ENCODE measurements at places on chromosomes 3 and 15.
A peak's percentile ranks its signal among the peaks of the same experiment; 100 is the strongest.

GRCh38 chr3:10322352-10322710, 1.4 kb upstream of the SEC13 start:
- DNase-seq: no peak

- no peak for DNase-seq
Observed at GRCh38 chr15:55694652-55695150, 48.3 kb downstream of the PRTG start.

GRCh38 chr3:178095522-178095921, 440.7 kb upstream of the KCNMB2 start:
- DNase-seq: no peak

GRCh38 chr15:85770096-85771041, 24.4 kb downstream of the KLHL25 start:
- DNase-seq: no peak

GRCh38 chr3:13887495-13888300, 7.8 kb upstream of the WNT7A start:
- DNase-seq: no peak

- DNase-seq: no peak
Observed at GRCh38 chr15:39180483-39180933, 400.4 kb upstream of the THBS1 start.

DNA sequence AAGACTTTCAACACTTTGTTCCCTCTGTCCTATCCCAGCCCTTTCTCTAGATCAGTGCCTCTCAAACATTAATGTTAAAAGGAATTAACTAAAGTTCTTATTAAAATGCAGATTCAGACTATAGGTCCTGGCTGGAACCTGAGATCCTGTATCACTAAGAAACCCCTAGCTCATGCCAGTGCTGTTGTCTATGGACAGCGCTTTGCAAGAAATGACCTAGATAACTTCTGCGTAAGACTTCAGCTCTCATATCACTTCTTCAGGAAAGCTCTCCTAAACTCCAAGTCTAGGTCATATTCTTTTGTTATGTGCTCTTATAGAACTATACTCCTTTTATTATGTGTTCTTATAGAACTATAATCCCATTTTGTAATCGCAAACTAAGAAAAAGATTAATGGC, 67.8 kb upstream of the CDIN1 start:
- DNase-seq: no peak

DNA sequence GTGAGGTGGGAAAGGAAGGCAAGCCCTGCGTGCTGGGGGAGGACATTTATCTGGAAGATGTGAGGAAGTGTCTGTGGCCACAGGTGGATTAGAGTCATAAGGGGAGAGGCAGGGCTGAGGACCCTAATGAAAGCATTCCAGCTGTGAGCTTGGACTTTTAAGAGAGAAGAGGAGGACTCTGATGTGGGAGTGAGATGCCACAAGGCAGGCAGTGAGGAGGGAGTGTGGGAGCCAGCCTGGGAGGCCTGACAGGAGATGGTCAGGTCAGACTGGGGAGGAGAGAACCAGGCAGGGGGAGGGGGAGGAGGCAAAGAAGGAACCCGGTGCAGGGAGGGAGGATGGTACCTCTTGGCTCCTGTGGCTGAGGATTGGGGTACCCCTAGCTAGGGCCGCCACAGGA, 21.0 kb downstream of the MAPKAPK3 start:
- DNase-seq: no peak

- DNase-seq: no peak
Observed at GRCh38 chr3:139306078-139306477, 37.7 kb upstream of the MRPS22 start.

GRCh38 chr3:121167374-121168139, 259.6 kb downstream of the STXBP5L start:
- DNase-seq: no peak

DNA sequence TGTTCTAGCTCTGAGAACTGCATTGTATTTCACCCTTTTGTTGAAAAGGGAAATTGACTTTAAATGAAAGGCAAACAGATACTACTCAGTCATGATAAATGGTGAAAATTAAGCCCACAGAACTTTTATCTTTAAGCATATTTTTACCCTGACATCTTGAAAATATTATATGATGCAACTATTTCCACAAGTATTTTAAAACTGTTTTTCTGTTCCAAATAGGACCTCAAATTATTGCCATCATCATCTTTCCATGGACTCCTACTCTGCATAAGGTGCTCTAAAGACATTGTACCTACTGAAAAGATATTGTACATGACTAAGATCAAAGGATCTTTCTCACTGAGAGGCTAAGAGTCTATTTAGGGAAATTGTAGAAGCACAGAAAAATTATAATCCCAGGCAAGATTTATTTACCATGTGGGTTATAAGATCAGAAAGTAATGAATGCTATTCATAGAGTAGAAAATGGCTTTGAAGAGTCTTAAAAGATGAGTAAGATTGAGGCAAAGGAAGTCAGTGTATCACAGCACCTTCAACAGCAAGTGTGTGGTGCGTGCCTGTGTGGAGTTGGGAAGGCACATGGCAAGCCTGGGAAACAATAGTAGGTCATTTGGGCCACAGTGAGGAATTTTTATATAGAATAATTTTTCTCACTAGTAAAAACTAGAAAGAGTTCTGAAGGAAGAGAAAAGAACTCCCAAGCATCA, 68.8 kb downstream of the VGLL3 start:
- no peak for DNase-seq

DNA sequence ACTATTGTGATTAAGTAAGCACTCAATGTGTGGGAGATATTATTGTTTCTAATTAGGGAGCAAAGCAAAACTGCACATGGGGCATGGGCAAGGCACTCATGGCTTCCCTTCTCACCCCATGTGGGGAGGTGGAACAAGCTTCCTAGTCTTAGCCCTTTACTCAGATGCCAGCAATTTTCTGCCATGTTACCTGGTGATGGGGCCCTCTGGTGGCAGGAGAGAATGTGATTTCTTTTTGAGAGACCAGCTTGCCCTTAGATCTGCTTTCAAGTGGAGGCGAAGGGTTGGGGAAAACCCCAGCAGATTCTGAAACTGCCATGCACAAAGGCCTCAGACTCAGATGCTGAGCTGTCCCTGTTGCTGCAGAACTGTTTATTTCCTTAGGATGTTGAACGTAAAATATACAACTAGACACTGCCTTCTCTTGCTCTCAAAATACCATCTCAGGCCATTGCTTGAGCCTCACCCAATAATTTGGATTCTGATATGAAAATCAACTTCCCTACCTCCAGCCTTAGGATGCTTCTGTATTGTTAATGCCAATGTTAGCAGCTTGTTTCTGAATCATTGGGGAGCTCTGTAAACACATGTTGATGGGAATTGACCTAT, 130.2 kb upstream of the TPRG1 start:
- peak; percentile 31 for DNase-seq

Data from activated T-helper 1 cell treated with anti-CD3 and anti-CD28 coated beads, Interleukin-2, amount 50 U/mL, for 16 hours (primary cell).